ENCODE measurements at places on chromosomes 1 and 21.

GRCh38 chr1:89724369-89725010 is 91.6 kb downstream of the LRRC8C start:
- DNase-seq: no peak

- no peak for DNase-seq
These were observed 358.7 kb downstream of the RRAGC start for GRCh38 chr1:38500891-38501290.

- DNase-seq: no peak
These were observed 14.1 kb upstream of the TNR start for GRCh38 chr1:175757381-175758015.

- DNase-seq: no peak
These were observed 172.4 kb downstream of the CACNA1E start for GRCh38 chr1:181655756-181656155.

DNA sequence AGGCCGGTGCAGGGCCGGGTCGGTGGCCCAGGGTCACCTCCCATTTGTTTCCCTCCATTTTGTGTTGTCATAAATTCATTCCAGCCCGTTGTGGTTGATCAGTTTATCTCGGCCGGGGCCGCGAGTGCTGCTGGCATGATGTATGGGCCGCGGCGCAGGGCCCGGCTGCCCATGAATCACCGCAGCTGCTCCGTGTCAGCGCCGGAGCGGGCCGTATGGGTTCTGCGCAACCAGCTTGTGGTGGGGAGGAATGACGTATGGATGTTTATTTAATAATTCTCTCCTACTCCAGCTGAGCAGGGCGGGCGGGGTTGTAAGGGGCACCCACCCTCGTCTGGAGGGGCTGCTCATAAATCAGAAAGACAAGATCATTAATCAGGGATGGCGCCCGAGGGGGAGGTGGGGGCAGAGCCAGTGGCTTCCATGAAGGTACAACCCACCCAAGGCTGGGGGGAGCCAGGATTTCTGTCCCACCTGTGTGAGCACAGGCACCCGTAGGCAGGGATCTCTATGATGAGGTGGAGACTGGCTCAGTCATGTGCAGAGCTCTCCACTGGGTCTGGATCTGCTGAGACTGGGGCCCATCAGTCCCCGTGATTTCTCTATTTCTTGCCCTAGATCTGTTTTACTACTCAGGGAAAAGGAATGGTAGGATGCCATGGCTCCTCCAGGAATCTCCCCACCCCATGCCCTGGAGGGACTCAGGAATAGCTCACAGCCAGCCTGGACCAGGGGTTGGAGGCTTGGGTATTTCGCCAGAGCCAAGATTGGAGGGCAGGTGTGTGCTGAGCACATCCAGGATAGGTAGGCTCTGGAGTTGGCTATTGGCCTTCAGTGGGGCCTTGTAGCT is 27.8 kb downstream of the TMEM53 start:
- DNase-seq: no peak

GRCh38 chr1:201488830-201489589 is 17.9 kb downstream of the CSRP1 start:
- DNase-seq: no peak

DNA sequence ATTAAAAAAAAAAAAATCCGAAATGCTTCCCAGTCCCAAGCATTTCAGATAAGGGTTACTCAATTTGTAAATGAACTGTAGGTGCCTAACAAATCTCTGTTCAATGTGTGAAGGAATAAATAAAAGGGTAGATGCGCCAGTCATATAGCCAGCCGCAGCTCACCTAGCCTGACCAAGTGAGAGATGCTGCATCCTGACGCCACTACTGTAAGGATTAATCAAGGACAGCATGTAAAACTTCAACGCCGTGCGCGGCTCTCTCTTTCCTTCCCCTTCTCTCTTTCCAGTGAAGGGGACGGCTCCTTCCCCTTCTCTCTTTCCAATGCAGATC is 441 bp downstream of the PPT1 start:
- no peak for DNase-seq

GRCh38 chr1:207073906-207074820 is 14.5 kb upstream of the C4BPB start:
- no peak for DNase-seq

DNA sequence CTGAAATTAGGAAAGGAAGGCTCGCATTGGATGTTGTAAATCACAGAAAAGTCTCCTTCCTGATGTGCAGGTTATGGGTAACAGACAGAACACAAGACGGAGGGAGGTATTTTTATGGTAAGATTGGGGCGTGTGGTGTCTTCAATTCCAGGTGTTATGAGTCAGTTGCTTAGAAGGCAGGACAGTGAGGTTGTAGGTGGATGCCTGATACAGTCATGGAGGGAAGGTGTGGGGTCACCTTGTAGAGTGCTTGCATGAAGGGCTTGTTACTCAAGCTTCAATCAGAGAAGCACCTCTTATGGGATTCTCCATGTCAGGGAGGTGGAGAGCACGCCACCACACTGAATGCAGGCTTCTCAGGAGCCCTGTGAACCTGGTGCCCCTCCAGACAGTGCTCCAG is 63.1 kb downstream of the C1orf21 start:
- no peak for DNase-seq

DNA sequence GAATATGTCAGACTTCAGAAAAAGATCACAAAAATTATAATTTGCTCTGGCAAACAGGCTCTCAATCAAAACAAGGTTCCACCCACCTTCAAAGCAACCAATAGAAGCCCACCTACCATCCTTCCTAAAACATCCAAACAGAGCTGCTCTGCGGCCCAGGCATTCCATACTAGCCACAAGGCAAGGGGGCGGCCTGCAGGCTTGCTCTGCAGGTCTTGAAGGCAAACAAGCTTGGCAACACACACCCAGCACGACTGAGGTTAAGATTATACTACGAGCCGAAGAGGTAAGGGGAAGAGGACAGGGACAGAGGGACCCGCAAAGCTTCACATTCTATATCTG is 207.3 kb downstream of the SLC45A1 start:
- no peak for DNase-seq

- DNase-seq: no peak
These were observed 239.5 kb downstream of the HMCN1 start for GRCh38 chr1:185973645-185974044.

- no peak for DNase-seq
These were observed 300.4 kb downstream of the PLA2G4A start for GRCh38 chr1:187129132-187129531.

DNA sequence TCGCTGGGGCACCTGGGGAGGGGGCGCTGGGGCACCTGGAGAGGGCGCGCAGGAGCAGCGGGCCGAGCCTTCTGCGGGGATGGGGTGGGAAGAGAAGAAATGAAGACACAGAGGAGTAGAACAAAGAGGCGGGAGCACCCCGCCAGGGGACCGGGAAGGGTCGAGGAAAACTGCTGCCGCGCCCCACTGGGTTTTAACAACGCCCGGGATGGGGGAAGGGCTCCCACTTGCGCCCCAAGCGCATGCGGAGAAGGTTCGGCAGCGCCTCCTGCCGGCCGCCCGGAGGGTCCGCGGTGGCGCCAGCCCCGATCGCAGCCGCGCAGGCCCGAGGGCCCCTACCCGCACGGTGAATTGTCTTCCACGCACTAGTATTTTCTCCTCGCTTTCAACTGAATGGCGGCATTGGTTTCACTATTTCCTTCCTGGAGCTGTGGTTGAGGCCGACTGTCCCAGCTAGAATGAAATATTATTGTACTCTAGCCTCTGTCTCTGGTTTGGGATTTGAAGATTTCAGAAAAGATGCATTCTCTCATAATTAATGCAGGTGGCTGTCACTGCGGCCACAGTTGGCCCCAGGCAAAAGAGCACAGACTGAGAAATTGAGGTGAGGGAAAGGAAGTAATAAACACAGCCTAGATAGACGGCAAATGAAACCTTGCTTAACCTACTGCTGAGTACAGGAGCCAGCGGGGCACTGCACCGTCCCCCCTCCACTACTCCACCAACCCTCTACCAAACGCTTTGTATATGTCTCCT is 57.3 kb downstream of the MAB21L3 start:
- peak; percentile 32 for DNase-seq

GRCh38 chr1:29894311-29894710 is 658.0 kb downstream of the PTPRU start:
- DNase-seq: no peak

DNA sequence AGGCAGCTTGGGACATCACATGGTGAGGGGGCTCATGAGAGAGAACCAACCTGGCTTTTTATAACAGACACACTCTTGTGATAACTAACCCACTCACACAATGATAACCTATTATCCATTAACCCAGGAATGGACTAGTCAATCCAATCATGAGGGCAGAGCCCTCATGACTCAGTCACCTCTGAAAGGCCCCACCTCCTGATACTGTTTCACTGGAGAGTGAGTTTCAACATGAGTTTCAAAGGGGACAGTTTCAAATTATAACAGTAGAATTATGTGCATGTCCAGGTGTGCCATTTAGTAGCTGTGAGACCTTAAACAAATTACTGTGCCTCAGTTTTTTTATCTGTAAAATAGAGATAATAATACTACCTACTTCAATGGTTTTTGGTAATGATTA is 47.6 kb upstream of the PPP2R5A start:
- no peak for DNase-seq

DNA sequence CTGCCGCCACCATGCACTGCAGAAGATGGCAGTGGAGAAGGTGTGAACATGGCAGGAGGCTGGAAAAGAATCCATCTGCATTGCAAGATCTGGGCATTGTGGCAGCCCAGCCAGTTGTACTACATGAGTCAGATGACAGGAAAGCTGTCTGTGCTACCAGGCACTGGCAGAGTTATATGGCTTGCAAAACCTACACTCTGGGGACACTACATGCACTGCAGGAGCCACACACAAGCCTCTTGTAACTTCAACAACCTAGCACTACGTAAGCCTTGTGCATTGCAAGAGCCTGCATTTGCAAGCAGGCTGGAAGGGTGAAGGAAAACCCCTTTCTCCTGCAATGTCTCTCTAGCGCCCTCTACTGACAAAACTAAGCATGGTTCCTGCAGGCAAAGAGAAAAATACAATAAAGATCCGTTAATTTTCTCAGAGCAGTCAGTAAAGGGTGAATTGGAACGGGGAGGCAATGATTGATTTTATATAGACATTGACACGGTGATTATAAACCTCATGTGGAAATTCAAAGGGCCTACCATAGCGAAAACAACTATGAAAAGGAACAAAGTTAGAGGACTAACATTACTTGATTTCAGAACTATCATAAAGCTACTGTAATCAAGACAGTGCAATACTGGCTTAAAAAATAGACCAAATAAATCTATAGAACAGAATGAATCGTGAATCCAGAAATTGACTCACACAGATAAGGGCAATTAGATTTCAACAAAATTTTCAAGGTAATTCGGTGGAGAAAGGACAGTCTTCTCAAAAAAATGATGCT is 26.2 kb upstream of the DYNLT5 start:
- peak; percentile 61 for DNase-seq

DNA sequence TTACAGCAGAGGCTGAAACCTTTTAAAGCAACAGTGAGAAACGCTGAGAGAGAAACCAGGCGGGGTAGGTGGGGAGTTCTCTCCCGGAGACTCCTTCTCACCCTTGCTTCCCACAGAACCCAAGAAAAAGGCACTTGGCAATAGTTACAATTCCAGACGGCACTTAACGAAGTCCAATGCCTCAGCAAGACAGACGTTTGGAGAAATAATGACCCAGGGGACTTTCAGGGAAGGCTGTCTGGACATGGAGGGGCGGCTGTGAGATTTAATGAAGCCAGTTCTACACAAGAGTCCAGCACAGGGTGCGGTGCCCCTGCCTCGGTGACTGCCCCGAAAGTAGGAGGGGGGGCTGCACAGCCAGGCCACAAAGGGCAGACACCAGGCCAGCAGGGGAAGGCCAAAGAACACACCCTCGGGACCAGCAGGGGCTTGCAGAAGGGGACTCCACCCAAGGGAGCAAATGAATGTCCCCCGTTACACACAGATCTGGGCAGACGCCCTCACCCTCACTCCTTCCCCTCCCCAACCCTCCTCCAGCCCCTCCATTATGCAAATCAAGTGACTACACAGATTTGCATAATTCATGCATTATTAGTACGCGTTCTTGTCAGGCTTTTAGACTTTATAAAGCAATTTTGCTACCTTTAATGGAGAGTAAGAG is 26.3 kb downstream of the KCNN3 start:
- DNase-seq: no peak

- no peak for DNase-seq
These were observed 62.4 kb upstream of the TIAM1 start for GRCh38 chr21:31406510-31406909.

GRCh38 chr1:201678264-201679101 is 139.6 kb downstream of the NAV1 start:
- DNase-seq: no peak

DNA sequence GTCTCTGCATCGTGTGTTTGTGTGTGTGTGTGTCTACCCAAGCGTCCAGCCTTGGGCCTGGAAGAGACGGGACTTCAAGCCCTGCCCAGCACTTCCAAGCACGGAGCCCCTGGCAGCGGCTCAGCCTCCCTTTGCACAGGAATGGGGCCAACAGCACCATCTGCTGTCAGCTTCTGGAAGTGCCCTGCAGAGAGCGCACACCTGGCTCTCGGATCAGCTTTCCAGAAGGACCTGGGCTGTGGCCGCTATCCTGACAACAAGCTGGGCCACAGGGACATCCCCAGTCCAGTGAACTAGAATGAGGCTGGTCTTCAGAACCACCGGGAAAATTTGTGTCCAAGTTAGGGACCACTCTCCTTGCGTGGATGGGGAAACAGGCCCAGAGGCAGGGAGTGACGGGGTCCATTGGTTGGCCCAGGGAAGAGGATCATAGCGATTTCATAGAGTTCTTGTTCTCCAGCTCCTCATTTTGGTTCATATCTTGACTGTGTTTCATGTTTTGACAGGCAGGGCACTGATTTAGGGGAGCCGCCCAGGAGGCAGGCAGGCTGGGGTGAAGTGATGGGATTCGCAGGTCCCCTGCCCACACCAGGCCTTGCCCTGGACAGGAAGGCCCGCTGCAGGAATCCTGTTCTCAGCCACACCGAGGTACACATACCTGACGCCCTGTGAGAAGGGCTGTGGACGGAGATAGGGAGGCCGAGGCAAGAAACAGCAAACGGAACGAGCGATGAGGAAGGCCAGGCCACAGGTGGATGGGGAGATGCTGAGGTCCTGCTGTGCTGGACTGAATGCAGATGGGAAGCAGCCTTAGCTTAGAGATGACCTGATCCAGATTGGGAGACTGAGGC is 38.4 kb downstream of the TAS1R2 start:
- peak; percentile 43 for DNase-seq

- DNase-seq: no peak
These were observed 7.6 kb downstream of the FMN2 start for GRCh38 chr1:240099329-240099728.

DNA sequence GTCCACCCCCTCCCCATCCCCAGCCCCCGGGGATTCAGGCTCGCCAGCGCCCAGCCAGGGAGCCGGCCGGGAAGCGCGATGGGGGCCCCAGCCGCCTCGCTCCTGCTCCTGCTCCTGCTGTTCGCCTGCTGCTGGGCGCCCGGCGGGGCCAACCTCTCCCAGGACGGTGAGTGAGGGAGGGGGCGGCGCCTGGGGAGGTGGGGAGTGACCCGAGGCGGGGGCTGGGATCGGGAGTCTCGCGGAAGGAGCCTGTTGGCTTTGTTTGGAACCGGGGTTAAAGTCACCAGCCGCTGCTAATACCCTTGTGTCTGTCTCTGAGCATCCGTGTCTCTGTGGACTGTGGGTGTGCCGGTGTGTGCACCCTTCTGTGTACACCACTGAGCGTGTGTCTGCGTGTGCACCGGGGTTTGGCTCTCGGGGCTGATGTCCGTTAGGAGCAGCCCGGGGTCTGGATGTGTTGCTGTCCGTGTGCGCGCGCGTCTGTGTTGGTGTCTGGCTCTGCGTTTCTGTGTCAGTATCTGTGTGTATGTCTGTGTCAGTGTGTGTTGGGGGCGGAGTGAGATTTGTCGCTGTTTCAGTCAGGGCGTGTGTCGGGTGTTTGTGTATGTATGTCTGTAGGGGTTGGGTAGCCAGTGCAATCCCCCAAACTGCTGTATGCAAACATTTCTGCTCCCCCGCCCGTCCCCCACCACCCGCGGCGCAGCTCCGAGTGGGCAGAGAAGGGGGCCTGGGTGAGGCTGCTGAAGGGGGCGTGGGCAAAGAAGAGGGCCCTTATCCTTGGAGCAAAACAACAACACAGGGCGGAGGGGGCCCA is 480 bp downstream of the CADM3 start:
- peak; percentile 26 for DNase-seq
